Psoas muscle (tissue), 8 donors: ENCODE measurements at places on chromosomes 4 and X. TPM values are rescaled to one million over a fixed set of nuclear protein-coding genes. Genes with fewer than 3 reads are reported as not detected.

GRCh38 chr4:80073473-80074008 lies 512 bp upstream of the ANTXR2 start:
- no peak for DNase-seq
- peak overlapping the region; percentile 90 for H3K4me3 ChIP-seq
- no peaks in the 10 kb centered on the region for H3K27me3 ChIP-seq
- no peaks in the 10 kb centered on the region for H3K36me3 ChIP-seq

DNA sequence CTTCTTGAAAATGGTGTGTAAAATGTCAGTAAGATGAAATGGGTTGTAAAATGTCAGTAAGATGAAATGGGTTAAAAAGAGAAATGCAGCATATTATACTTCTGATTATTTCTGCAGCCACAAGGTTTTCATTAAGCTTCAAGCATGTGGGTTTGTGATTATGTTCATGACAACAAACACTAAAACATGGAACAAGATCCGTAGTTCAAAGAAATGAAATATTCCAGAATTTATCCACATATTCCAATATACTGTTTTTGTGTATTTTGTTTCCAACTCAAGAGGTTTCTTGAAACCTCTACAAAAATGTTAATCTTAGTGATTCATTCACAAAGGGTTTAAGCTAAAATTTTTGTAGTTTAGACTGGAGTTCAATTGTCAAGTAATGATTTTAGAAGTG lies 84.0 kb downstream of the ADAMTS3 start:
- no peak for DNase-seq
- no peak overlapping the region for H3K27ac ChIP-seq
- no peak overlapping the region for H3K4me3 ChIP-seq
- H3K36me3 ChIP-seq, result no peaks in the 10 kb centered on the region
- no peaks in the 10 kb centered on the region for H3K27me3 ChIP-seq

DNA sequence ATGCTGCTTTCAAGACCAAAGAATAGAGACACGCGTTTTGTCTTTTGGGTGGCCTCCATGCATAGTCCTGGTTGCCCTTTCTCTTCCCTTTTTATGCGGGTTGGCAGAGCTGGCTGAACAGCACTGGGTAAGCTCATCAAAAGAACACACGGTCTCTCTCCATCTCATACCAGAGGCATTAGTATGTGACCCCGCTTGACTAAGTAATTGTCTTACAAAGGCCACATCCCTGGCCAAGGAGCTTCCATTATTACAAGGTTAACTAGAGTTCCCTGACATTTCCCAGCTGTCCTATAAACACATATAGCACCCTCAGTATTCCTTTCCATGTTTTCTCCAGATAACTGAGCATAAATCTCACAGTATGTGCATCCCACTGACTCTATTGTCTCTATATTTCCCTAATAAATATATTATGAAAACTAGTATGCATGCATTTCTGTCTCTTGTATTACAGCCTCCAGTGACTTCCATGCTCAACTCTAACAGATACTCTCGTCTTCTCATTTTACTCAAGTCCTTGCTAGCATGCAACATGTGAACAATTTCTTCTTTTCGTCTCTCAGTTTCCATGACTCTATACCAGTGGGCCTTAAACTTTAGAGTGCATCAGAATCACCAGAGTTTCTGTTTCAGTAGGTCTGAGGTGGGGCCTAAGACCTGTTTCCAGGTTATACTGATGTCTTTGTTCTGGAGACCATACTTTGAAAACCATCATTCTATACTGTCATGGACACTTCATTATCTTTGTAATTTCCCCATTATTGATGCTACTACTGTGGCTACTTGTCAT lies 247.7 kb upstream of the ARSJ start:
- H3K4me3 ChIP-seq, result no peak overlapping the region
- no peak for DNase-seq
- no peaks in the 10 kb centered on the region for H3K4me1 ChIP-seq
- no peaks in the 10 kb centered on the region for H3K36me3 ChIP-seq

Gene AMOT
- 2.5 TPM for polyA plus RNA-seq

DNA sequence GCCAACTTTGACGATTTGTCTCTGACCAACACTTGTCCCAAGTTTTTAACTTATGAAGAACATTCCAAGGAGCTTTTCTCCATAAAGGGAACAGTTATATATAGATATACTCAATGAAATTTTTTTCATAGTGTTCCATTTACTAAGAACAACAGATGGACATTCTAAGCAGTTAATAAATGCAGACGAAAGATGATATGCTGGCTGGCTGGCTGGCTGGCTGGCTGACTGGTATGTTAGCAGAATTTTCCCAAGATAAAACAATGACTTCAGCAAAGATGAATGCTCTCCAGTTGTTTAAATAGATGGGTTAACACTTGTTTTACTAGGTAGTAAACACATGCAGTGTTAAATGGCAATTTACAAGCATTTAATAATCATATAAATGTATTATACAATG lies 62.2 kb downstream of the SPANXN3 start:
- no peaks in the 10 kb centered on the region for H3K36me3 ChIP-seq
- no peaks in the 10 kb centered on the region for H3K27me3 ChIP-seq
- no peak overlapping the region for H3K27ac ChIP-seq
- DNase-seq, result no peak
- no peak overlapping the region for H3K4me3 ChIP-seq

Gene RTL9
- polyA plus RNA-seq, result 0.06 TPM

DNA sequence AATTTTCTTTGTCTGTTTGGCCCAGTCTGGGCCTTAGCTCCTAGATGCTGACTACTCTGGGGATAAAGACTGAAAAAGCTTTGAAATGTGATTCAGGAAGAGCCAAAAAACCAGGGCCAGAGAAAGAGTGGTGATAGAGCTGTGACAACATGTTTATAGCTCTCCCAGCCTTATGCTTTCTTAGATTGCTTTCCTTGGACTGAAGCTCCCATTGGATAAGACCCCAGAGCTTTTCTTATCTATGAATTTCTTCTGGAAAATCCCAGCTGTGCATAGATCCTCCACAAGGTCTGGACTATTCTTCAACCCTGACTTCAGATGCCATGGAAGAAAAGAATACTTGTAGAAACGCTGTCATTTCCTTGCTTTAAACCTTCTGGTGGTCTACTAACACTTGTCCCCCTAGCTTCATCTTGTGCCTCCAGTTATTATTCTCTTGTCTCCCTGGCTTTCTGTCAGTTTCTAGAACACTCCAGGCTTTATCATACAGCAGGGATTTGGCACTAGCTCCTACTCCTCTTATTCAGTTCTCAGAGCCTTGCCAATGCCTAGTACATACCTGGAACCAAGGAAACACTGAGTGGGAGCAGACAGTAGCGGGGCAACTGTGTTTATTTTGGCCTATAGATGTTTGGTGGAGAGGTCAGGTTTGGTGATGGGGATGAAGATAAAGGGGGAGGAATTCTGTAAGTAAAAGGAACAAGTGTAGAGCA lies 57.1 kb upstream of the TEX13D start:
- H3K36me3 ChIP-seq, result no peaks in the 10 kb centered on the region
- H3K4me3 ChIP-seq, result no peak overlapping the region
- H3K27ac ChIP-seq, result no peak overlapping the region
- no peaks in the 10 kb centered on the region for H3K4me1 ChIP-seq
- DNase-seq, result no peak
